ENCODE measurements at places on chromosomes 5 and 9. TPM values are rescaled to one million over a fixed set of nuclear protein-coding genes. Genes with fewer than 3 reads are reported as not detected.

ZNF462 gene
- 6.8 TPM for total RNA-seq

PPP1R2B gene
- 0.16 TPM for total RNA-seq

CIZ1 gene
- 16.4 TPM for total RNA-seq

SCGB3A2 gene
- not detected for total RNA-seq

EIF4E1B gene
- total RNA-seq = not detected

PCDHGA11 gene
- total RNA-seq = 14.5 TPM

LCN10 gene
- 0.13 TPM for total RNA-seq

LHX3 gene
- not detected for total RNA-seq

CCDC171 gene
- total RNA-seq = 1.1 TPM

GDNF gene
- total RNA-seq = not detected

IL31RA gene
- total RNA-seq = 0.06 TPM

SSBP2 gene
- 4.9 TPM for total RNA-seq

OMD gene
- total RNA-seq = not detected

All from bladder microvascular endothelial cell (primary cell).